Myocyte (in vitro differentiated cells): ENCODE measurements at places on chromosomes 1 and 21.

DNA sequence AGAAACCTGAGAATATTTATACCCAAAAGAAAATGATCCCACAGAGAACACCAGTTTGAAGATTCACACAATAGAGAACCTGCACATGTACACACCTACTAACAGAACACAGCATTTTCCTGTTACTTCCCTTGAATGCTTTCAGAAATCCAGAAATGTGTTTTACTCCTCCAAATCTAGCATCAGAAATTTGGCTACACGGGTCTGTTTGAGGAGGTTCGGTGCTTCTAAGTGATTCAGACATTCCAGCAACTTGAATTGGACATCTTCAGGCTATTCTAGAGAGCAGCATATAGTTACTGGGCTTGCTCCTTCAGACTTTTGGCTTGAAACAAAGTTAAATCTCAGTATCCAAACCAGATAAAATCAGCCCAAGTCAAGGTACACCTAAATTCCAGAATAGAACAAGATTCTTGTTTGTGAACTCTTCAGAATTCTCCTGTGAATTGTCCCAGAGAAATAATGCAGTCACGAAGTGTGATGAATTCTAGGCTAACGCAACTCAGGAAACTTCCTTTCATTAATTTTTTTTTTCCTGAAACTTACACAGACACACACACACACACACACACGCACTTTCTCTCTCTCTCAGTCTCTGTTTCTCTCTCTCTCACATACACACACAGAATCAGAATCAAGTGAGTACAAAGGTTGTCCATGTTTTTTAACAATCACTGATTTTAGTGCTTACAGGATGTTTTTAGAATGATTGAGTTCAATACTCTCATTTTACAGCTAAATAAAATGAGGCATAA, 278.4 kb upstream of the SNX7 start:
- no peak for DNase-seq

DNA sequence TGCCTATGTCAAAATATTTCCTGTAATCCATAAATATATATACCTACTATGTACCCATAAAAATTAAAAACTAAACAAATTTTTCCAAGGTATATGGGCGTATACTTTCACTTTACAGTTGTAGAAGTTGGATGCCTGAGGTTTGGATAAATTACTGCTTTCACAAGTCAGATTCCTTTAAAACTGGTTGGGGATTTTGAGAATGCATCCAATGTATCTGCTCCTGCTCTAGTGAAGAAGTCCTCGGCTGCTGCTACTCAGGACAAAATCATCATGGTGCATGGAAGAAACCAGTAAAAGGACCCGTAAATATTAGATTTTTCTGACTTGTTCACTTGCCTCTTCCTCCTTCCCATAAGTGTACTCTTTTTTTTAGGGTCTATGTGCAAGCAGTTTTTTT, 841.1 kb downstream of the USP25 start:
- peak; percentile 46 for DNase-seq

- DNase-seq: no peak
These were observed 15.1 kb downstream of the ATP1A1 start for GRCh38 chr1:116388122-116388521.

GRCh38 chr1:113930499-113931161, 1.5 kb downstream of the HIPK1 start:
- DNase-seq: peak; percentile 46

- DNase-seq: peak; percentile 95
These were observed 666 bp downstream of the PAFAH2 start for GRCh38 chr1:25996966-25997827.

GRCh38 chr1:211804915-211805314, 25.6 kb downstream of the LPGAT1 start:
- no peak for DNase-seq

DNA sequence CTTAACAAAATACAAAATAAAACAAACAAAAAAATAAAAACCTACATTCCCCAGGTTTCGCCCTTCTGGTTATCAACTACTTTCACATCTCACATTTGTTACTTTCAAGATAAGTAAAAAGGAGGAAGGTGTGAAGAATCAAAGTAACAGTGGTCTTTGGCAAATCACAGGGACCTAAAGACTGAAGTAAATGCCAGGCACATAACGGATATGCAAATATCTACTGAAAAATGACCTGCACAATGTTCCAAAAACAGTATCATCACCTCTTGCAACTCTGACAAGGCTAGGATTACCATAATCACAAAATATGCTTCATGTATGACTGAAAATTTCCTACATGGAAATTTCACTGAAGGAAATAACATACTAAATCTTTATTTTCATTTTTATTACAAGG, 29.3 kb downstream of the COP1 start:
- DNase-seq: no peak

GRCh38 chr1:229869240-229869639, 197.8 kb upstream of the GALNT2 start:
- peak; percentile 20 for DNase-seq

DNA sequence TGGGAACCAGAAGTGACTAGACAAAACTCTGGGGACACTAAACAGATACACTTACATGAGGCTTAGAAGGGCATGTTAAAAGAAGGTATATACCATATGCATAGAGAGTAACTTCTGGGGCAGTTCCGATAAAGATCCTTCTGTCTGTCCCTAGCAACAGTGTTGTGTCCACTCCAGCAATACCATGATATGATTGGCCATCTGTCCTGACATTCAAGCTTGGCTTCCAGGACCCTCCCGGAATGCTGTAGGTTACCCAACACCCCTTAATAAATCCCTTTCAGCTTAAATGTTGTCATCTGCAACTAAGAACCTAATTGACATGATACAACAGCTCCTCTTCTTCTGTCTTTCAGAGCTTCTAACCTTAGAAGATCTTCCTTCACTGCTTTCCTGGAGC, 307.7 kb downstream of the OMA1 start:
- no peak for DNase-seq

DNA sequence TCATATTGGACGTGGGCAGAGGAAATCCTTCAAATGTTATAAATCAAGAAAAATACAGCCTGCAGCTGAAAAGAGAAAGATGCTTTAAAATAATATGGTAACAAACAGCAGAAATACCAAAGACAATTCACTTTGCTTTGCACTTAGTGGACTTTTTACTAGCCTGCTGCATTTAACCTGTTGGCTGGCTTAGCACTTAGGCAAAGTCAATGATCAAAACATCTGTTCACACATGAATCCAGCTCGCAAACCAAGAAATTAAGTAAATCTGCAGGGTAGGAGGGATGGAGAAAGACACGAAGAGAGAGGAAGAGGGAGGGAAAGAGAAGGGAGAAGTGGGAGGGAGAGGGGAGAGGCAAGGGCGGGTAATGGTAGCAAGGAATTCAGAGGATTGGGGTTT, 103.6 kb upstream of the RAB4A start:
- DNase-seq: no peak

DNA sequence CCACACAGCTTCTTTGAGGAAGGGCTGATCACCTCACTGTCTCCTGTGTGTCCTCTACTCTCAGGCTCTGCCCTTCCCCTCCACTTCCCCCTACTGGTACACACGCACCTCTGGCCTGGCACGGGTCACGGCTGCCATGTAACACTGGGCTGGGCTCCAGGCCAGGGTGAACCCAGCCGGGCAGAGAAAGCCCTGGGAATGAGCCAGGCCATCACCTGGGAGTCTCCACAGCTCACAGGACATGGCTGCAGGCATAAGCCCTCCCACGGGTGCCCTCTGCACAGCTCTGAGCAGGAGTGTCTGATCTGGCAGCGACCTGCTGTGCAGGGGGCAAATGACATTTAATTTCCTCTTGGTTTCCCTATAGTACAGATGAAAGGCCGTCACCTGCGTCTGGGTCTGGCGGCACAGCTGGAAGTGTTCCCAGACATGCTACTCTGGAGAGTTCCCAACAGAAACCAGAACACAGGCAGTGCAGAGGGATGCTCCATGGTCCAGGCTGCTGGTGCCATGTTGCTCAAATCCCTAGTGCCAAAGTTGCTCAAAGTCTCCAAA, 61.2 kb downstream of the ERI3 start:
- DNase-seq: no peak

DNA sequence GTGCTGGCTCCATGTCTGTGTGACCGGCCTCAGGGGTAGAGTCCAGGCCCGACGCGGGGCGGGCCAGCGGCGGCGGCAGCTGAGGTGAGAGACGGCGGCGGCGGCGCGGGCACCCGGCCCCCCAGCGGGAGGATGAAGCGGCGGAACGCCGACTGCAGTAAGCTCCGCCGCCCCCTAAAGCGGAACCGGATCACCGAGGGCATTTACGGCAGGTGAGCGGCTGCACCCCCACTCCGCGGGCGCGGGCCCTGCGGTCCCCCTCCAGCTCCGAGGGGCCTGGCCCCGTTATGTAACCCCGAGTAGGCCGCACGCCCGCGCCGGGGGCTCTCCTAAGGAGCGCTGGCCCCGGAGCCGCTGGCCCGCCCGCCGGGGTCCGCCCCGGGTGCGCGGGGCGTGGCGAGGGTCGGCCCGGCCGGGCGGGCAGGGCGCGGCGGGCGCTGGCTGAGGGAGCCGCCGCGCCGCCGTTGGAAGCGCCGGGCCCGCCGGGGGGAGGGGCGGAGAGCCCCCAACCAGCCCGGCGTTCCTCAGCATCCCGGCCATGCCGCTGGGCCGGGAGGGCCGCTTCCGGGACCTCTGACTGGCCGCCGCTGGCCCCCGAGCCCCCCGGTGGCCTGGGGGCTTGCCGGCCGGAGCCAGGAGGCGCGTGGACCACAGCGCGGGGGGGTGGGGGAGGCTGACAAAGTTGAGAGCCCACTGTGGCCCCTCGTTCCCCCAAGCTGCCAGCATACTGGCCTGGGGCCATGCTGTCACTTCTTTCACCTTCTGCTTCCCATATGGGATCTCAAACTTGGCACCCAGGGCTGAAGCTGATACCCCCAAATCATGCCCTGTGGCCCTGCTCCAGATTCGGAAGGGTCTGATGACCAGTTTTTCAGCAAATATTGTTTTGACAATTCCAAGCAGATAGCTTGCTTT, 527 bp downstream of the MACO1 start:
- no peak for DNase-seq

DNA sequence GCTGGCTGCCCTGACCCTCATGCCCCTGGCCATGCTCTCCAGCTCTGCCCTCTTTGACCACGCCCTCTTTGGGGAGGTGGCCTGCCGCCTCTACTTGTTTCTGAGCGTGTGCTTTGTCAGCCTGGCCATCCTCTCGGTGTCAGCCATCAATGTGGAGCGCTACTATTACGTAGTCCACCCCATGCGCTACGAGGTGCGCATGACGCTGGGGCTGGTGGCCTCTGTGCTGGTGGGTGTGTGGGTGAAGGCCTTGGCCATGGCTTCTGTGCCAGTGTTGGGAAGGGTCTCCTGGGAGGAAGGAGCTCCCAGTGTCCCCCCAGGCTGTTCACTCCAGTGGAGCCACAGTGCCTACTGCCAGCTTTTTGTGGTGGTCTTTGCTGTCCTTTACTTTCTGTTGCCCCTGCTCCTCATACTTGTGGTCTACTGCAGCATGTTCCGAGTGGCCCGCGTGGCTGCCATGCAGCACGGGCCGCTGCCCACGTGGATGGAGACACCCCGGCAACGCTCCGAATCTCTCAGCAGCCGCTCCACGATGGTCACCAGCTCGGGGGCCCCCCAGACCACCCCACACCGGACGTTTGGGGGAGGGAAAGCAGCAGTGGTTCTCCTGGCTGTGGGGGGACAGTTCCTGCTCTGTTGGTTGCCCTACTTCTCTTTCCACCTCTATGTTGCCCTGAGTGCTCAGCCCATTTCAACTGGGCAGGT, 3.8 kb downstream of the GPR61 start:
- no peak for DNase-seq

GRCh38 chr21:38758501-38759214, 47.1 kb upstream of the ETS2 start:
- no peak for DNase-seq

DNA sequence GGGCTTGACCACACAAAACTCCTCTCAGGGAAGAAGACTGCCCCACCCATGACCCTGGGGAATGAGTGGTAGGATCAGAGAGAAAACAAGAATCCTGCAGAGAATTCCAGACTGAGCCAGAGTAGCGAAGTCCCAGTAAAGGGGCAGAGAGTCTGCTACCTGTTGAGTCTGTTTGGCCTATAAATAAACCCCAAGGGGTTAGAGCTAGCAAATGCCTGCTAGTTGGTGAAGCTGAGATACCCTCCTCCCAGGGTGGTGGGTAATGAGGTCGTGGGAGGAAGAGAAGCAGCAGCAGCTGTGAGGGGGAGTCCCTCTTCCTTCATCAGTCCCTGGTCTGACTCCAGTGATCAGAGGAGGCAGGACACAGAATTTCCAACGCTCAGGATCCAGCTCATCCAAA, 2.5 kb downstream of the TRAF3IP3 start:
- no peak for DNase-seq

- DNase-seq: peak; percentile 96
These were observed 50.2 kb upstream of the WASF2 start for GRCh38 chr1:27539901-27540861.

GRCh38 chr1:11059968-11060830, at the start of gene SRM:
SRM (minus strand) TSS chr1:11060018; CDS start chr1:11059943, 75 bp downstream.
- peak; percentile 91 for DNase-seq

DNA sequence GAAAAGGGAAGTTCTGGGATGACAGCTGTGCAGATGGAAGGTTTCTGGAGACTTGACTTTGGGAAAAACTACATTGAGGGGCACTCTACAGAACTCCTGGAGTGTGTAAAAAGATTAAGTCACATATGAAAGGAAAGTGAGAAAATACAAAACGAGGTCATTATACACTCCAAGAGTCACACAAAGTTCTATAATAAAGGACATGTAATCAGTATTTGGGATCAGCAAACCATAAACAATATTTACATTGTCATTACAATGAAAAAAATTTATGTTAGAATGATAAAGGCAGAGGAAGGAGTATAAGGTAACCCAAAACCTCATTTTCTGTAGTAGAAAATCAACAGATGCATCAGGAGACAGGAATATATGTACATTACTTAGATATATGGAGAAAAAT, 22.8 kb downstream of the NUP133 start:
- DNase-seq: no peak

GRCh38 chr1:154430903-154431302, 25.8 kb downstream of the IL6R start:
- DNase-seq: no peak

DNA sequence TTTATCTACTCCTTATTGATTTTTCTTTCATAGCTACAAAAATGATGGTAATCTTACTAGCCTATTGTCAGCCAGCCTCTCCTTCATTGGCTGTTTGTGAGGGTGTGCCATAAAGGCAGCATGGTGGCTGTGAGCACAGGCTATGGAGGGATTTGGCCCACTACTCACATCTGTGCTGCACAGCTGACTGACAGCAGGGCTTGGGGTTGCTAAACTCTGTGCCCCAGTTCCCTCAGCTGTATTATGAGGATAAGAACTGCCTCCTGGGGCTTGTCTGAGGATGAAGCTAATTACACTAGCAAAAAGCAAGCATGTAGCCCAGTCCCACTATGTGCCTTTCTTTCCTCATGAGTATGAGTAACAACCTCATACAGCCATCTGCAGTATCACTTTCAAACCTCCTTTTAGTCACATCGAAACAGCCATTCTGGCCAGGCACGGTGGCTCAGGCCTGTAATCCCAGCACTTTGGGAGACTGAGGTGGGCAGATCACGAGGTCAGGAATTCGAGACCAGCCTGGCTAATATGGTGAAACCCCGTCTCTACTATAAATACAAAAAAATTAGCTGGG, 66.2 kb downstream of the COQ8A start:
- DNase-seq: no peak

GRCh38 chr1:162196387-162196786, 126.9 kb downstream of the NOS1AP start:
- DNase-seq: no peak
